Mesothelial cell of epicardium (in vitro differentiated cells): ENCODE measurements at places on chromosomes 16 and 17. TPM values are rescaled to one million over a fixed set of nuclear protein-coding genes. Genes with fewer than 3 reads are reported as not detected.

DNA sequence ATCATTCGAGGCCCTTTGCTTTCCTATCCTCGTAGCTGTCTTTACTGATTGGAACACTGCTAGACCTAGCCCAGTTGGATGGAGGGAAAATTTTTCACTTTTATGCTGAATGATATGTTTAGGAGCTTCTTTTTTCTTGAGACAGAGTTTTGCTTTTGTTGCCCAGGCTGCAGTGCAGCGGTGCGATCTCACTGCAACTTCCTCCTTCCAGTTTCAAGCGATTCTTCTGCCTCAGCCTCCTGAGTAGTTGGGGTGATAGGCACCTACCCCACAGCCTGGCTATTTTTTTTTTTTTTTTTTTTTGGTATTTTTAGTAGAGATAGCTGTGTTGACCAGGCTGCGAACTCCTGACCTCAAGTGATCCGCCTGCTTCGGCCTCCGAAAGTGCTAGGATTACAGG lies 17.3 kb upstream of the PSMC5 start:
- DNase-seq = no peak

GRCh38 chr17:75645501-75645888 lies 12.3 kb downstream of the SMIM5 start:
- DNase-seq = no peak

- DNase-seq = no peak
These were observed 89.3 kb upstream of the CHMP6 start for GRCh38 chr17:80902197-80902962.

GRCh38 chr16:3242709-3243108 lies 7.8 kb upstream of the ZNF200 start:
- DNase-seq = no peak

DNA sequence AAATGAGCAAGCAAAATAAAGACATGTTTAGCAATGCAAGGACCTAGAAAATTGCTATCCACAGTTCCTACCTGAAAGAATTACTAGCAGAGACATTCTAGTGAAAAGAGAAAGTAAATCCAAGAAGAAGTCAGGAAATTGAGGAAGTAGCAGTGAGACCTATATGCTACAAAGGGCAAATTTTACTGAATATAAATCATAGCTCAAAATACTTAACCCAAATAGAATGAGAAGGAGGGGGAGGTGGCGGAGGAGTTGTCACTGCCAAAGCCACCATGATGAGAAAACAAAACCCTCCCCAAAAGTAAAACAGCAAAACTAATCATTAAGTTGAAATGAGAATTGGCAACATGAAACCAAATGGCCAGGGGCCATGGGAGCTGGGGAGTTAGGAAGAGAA lies 39.3 kb downstream of the PITPNM3 start:
- DNase-seq = no peak

GRCh38 chr17:53058031-53058430 lies 764.7 kb upstream of the KIF2B start:
- DNase-seq = no peak

DNA sequence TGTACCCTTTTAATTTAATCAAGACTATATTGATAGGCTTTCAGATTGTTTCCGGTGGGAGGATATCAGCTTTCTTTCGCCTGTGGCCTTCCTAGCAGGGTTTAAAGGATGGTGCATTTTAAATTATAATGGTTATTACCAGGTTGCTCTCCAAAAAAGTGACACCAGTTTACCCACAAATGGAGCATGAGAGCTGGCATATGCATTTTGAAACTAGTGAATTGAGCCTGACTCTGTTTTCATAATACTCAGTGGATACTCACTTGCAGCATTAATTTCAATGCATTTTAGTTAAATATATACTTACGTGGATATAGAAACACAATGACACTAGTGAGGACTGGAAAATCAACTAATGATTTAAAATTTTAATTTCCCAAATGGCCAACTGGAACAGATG lies 5.8 kb downstream of the MYL4 start:
- DNase-seq = no peak

DNA sequence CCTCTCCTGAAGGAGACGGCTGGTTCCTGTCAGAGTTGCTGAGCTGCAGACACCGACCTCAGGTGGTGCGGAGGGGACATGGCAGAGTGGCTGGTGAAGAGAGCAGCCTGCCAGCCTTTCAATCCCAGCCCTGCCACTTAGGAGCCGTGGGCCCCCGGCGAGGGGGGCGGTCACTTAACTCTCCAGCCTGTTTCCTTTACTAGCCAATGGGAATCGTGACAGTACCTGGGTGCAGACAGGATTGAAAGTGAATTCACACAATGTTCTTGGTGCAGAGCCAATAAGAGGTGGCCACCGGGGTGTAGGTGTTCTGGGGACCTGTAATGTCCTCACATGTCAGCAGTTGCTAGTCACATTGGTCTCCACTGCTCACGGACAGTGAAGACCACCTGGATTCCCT lies 13.5 kb downstream of the ACE start:
- DNase-seq = no peak

DNA sequence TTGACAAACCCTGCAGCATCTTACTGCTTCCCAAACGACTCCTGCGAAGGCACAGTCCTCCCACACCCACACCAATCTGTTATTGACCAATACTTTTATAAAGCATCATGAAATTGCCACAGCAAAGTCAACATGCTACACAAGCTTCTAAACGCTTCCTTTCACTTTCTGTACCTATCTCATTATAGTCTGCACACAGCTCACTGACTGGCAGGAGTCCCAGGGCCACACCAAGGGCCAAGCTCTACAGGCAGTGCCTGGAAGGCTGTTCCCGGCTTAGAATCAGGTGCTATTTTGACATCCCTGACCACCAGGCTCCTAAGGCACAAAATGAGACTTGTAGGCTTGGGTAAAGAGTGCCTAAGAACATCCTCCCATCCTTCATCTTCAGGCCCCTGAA lies 39.5 kb downstream of the USP7 start:
- no peak for DNase-seq

GRCh38 chr17:61504697-61505096 lies 52.5 kb downstream of the TBX4 start:
- DNase-seq = no peak

DNA sequence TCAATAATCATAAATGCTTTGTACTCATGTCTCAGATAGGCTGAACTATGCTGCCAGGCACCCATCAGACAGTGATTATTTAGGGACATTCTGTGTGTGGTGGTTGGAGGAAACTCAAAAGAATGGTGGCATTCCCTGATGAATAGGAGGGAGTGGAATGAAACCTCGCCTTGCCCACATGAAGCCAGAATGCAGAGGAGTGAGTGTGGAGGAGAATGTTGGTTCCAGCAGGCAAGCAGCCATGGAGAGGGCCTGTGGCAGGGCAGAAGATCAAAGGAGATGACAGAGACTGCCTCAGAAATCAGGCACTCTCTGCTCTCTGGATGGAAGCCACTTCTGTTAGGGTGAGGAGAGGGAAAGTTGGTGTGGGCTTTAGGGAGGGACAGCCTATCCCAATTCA lies 22.5 kb downstream of the KCTD19 start:
- DNase-seq = no peak

GRCh38 chr17:15885770-15886169 lies 59.2 kb upstream of the ADORA2B start:
- DNase-seq = no peak

DNA sequence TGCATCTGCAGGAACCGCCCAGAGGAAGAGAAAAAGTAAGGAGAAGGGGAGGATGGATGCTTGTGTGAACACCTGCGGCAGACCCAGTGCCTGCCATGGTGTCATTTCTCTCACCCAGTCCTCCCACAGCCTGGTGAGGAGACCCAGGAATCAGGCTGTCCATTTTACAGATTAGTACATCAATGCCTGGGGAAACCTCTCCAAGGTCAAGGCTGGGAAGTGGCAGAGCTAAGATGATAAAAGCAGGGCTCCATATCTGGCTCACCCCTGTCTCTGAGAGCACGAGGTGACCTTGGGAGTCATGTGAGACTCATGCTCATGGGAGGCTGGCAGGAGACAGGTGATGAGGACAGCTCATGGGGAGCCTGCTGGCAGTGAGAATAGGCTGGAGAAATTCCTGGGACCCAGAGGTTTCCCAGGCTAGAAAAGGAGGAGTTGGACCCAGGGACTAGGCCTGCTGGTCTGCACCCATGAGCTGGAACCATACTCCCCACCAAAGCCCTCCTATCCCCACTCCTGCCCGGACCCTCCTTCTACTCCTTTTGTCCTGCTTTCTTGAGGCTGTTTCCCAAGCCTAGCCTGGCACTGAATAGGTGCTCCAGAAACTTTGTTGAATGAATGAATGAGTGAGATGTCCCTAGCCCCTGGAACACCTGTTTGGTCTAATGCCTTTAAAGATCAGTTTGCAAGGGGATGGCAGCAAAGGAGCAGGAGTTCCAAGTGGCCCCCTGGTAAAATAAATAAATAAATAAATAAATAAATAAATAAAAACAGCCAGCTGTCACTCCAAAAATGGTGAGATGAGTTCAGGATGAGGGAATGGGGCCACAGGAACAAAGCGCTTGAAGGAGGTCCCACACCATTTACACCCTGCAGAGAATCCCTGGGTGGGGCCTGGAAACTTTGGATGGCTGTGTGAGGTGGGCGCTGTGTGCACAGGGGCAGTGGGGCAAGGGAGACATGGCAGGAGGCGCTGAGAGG lies 1.6 kb downstream of the ZNF629 start:
- no peak for DNase-seq

- no peak for DNase-seq
These were observed 80.6 kb downstream of the OR1D5 start for GRCh38 chr17:2982854-2983253.

DNA sequence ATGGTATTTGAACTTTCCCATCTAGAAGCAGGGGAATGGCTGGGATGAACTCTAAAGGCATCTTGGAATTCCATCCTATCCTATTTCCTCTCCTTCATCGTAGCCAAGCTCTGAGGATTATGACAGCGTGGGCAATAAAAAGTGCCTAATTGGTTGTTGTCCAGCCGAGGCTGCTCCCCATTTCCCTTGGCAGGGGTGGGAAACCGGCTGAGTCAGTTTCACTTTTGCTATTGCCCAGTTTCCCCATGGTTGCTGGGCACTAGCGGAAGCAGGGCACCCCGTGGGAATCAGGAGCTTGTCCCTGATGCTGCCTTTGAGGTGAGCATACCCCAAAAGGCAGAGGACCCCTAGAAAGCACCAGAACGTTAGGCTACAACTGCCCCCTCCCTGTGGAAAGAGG lies 13.8 kb upstream of the SP2 start:
- no peak for DNase-seq

ST6GALNAC2 gene
- total RNA-seq = 1.3 to 1.9 TPM (median 1.5 TPM) in 3 replicates

SPATA22 gene
- not detected in 3 replicates for total RNA-seq

SPATA32 gene
- total RNA-seq = not detected in 3 replicates

ANKRD40CL gene
- total RNA-seq = not detected in 3 replicates

KIF1C gene
- 78.5 to 82.9 TPM (median 81.7 TPM) in 3 replicates for total RNA-seq

CARD14 gene
- 5.4 to 6.9 TPM (median 6.8 TPM) in 3 replicates for total RNA-seq

CD300E gene
- not detected in 3 replicates for total RNA-seq

MYH2 gene
- not detected in 3 replicates for total RNA-seq

HBQ1 gene
- 0.60 to 1.1 TPM (median 0.91 TPM) in 3 replicates for total RNA-seq

AOC2 gene
- 3.0 to 3.8 TPM (median 3.4 TPM) in 3 replicates for total RNA-seq

RUSF1 gene
- 78.1 to 88.9 TPM (median 86.2 TPM) in 3 replicates for total RNA-seq
